ENCODE measurements at places on chromosomes 4 and X.

GRCh38 chrX:100274916-100275315, 135.2 kb downstream of the PCDH19 start:
- H3K27me3 ChIP-seq, result no peaks in the 10 kb centered on the region
- no peaks in the 10 kb centered on the region for H3K36me3 ChIP-seq
- no peaks in the 10 kb centered on the region for H3K4me1 ChIP-seq
- DNase-seq, result no peak
- no peak overlapping the region for H3K27ac ChIP-seq
- no peak overlapping the region for H3K4me3 ChIP-seq

- peaks cover 9% of the 10 kb centered on the region for H3K4me1 ChIP-seq
- no peak overlapping the region for H3K27ac ChIP-seq
- H3K36me3 ChIP-seq, result no peaks in the 10 kb centered on the region
- H3K27me3 ChIP-seq, result peaks cover 7% of the 10 kb centered on the region
These were observed 45.7 kb downstream of the GPAT3 start for GRCh38 chr4:83581411-83582288.

GRCh38 chr4:102598086-102598761, 97.1 kb downstream of the NFKB1 start:
- H3K36me3 ChIP-seq, result peaks cover 82% of the 10 kb centered on the region
- H3K27ac ChIP-seq, result peak overlapping the region; percentile 91
- no peaks in the 10 kb centered on the region for H3K27me3 ChIP-seq
- peak overlapping the region; percentile 54 for H3K4me3 ChIP-seq
- H3K4me1 ChIP-seq, result peaks cover 68% of the 10 kb centered on the region
- DNase-seq, result peak; percentile 66

GRCh38 chr4:109944591-109944990, 31.9 kb downstream of the EGF start:
- H3K27ac ChIP-seq, result no peak overlapping the region
- H3K36me3 ChIP-seq, result no peaks in the 10 kb centered on the region
- H3K4me3 ChIP-seq, result no peak overlapping the region
- peaks cover 7% of the 10 kb centered on the region for H3K4me1 ChIP-seq

GRCh38 chrX:153769158-153769864, 5.3 kb downstream of the PLXNB3 start:
- H3K27ac ChIP-seq, result no peak overlapping the region
- H3K36me3 ChIP-seq, result no peaks in the 10 kb centered on the region
- H3K27me3 ChIP-seq, result no peaks in the 10 kb centered on the region

DNA sequence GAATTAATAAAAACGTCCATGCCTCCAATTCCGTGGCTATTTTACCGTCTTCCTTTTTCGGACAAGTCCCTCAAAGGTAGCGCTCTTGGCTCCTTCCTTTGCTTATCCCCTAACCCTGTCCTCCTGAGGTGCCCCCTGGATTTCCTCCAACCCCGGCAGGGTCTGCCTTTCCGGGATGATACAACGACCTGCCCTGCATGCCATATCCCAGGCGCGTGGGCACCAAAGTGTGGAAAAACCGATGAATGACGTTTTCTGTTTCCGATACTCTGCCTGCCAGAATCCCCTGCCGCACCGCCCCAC, 706 bp upstream of the CSTF2 start:
- H3K36me3 ChIP-seq, result peaks cover 17% of the 10 kb centered on the region
- H3K27me3 ChIP-seq, result peaks cover 14% of the 10 kb centered on the region

DNA sequence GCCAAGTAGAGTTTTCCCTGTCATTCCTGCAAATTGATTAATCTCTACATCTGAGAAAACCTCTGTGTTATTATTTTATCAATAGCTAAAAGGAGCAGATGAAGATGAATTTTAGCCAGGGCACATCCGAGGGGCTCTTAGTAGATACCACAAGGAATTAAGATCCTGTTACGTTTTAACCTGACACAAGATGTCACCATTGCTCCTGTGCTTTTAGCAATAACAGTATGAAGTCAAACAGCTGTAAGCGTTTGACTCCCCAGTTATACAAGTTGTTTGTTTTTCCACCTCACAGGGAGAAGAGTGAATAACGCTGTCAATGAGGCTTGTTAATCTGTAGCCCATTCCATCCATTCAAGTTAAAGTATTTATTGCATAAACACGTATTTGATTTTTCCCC, 76.0 kb upstream of the AP1S2 start:
- no peaks in the 10 kb centered on the region for H3K4me1 ChIP-seq
- H3K36me3 ChIP-seq, result no peaks in the 10 kb centered on the region
- no peak overlapping the region for H3K4me3 ChIP-seq
- no peak for DNase-seq
- H3K27ac ChIP-seq, result no peak overlapping the region

- H3K27ac ChIP-seq, result peak overlapping the region; percentile 81
- H3K4me3 ChIP-seq, result no peak overlapping the region
- DNase-seq, result no peak
- H3K27me3 ChIP-seq, result no peaks in the 10 kb centered on the region
These were observed 204.2 kb upstream of the CASK start for GRCh38 chrX:42127563-42127962.

GRCh38 chrX:46649421-46650260, 76.1 kb downstream of the CHST7 start:
- H3K4me1 ChIP-seq, result peaks cover 8% of the 10 kb centered on the region
- no peak overlapping the region for H3K27ac ChIP-seq
- H3K27me3 ChIP-seq, result no peaks in the 10 kb centered on the region
- H3K36me3 ChIP-seq, result peaks cover 1% of the 10 kb centered on the region
- no peak overlapping the region for H3K4me3 ChIP-seq

- no peak overlapping the region for H3K27ac ChIP-seq
- no peaks in the 10 kb centered on the region for H3K27me3 ChIP-seq
- H3K4me1 ChIP-seq, result peaks cover 2% of the 10 kb centered on the region
These were observed 611.2 kb downstream of the RPA4 start for GRCh38 chrX:97494756-97495372.

DNA sequence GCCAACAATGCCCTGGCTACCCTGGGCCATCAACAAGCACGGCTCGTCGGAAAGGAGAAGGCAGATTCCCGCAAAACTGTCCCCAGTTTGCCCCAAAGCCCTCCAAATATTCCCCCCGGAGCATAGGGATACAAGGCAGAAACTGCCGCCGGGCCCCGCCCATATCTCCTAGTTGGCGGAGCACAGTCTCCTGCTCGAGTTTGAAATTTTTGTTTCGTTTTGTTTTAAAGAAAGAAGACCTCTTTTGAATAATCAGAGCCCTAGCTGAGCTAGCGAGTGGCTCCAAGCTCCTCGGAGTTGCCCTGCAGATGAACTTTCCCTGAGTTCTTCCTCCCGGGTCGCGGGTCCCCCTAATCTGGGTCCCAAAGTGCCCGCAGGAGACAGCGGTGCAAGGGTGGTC, 138.1 kb upstream of the ZIC3 start:
- DNase-seq, result no peak
- no peak overlapping the region for H3K27ac ChIP-seq
- H3K4me3 ChIP-seq, result peak overlapping the region; percentile 35
- H3K4me1 ChIP-seq, result peaks cover 2% of the 10 kb centered on the region
- H3K27me3 ChIP-seq, result peaks cover 61% of the 10 kb centered on the region

GRCh38 chrX:53312946-53313727, 31.8 kb upstream of the IQSEC2 start:
- H3K4me3 ChIP-seq, result no peak overlapping the region
- DNase-seq, result peak; percentile 62
- H3K4me1 ChIP-seq, result no peaks in the 10 kb centered on the region

- peaks cover 56% of the 10 kb centered on the region for H3K36me3 ChIP-seq
- H3K4me1 ChIP-seq, result peaks cover 23% of the 10 kb centered on the region
- no peak overlapping the region for H3K27ac ChIP-seq
- no peak for DNase-seq
- H3K27me3 ChIP-seq, result no peaks in the 10 kb centered on the region
These were observed 110.8 kb upstream of the HSD17B10 start for GRCh38 chrX:53544936-53545335.

- no peaks in the 10 kb centered on the region for H3K4me1 ChIP-seq
- no peaks in the 10 kb centered on the region for H3K27me3 ChIP-seq
- no peak overlapping the region for H3K4me3 ChIP-seq
- DNase-seq, result no peak
- H3K27ac ChIP-seq, result no peak overlapping the region
These were observed 38.5 kb downstream of the GYG2 start for GRCh38 chrX:2867206-2867605.

DNA sequence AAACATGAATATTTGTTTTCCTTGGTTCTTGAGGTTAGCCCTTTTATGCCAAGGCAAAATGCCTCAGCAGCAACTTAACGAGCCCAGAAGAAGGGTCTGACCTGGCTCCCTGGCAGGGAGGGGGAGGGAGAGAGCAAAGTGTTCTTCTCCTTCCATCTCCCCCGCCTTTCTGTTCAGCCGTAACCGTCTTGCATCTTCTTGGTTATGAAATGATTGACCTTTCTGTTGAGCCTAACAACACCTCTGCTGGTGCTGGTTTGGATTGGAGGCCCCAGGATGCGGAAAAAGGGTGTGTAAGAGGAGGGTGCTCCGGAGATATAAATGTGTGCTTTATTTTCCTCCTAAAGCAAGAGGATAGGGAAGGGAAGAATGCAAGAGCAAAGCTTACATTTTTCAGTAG, 44.7 kb downstream of the PTTG2 start:
- no peak for DNase-seq
- peaks cover 16% of the 10 kb centered on the region for H3K4me1 ChIP-seq
- H3K4me3 ChIP-seq, result no peak overlapping the region
- H3K27me3 ChIP-seq, result no peaks in the 10 kb centered on the region
- H3K36me3 ChIP-seq, result peaks cover 2% of the 10 kb centered on the region

GRCh38 chrX:95791876-95792275, 892.8 kb upstream of the DIAPH2 start:
- H3K4me1 ChIP-seq, result no peaks in the 10 kb centered on the region
- no peaks in the 10 kb centered on the region for H3K27me3 ChIP-seq
- H3K27ac ChIP-seq, result no peak overlapping the region
- no peak for DNase-seq
- H3K36me3 ChIP-seq, result no peaks in the 10 kb centered on the region
- H3K4me3 ChIP-seq, result no peak overlapping the region

GRCh38 chr4:43394976-43395375, 502.5 kb downstream of the GRXCR1 start:
- no peaks in the 10 kb centered on the region for H3K4me1 ChIP-seq
- no peaks in the 10 kb centered on the region for H3K36me3 ChIP-seq
- no peak for DNase-seq
- no peaks in the 10 kb centered on the region for H3K27me3 ChIP-seq
- no peak overlapping the region for H3K4me3 ChIP-seq

DNA sequence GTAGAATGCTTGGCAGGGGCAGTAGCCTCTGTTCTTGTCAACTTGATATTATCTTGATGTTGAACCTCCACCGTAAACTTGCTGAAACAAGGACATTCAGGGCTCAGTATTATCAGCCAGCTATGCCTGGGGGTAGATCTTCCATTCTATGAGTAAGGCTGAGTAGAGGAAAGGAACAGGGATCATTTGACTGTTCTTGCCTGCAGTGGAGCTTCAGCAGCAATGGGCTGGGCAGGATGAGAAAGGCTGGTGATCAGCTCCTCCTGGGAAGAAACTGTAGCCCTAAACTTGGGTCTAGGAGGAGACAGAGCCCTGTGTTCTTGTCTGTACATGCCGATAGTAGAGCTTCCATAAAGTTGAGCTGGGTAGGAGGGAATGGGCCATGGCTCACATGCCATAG, 127.2 kb downstream of the CCSER1 start:
- no peak for DNase-seq
- H3K27me3 ChIP-seq, result no peaks in the 10 kb centered on the region
- H3K4me1 ChIP-seq, result no peaks in the 10 kb centered on the region

DNA sequence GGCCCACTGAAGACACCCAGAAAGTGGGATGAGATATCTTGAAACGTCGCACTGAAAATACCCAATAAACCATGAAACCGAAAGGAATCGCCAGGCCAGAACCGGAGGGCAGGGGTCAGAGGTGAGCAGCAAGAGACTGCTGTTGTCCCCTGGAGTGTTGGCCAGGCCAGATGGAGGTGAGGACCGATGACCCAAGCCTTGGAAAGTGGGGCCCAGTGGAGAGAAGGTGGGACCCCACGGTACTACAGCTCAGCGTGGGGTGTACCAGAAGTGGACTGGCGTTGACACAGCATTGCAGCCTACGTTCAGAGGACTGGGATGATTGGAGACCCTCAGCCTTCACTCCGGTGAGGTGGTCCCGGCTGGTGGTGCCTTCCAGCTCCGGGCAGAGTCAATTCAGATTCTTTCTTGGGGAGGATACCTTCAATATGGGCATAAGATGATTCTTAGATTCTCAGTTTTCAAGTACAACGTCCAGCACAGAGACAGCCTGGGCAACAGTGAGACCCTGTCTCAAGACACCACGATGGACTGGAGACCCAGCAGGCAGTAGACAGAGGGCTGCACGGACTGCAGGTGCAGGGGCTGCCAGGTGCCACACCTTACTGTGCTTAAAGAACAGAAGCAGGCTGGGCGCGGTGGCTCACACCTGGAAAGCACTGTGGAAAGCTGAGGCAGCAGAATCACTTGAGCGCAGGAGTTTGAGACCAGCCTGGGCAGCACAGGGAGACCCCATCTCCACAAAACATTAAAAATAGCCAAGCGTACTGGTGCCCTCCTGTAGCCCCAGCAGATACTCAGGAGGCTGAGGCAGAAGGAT, 23.3 kb downstream of the MAEA start:
- no peak overlapping the region for H3K27ac ChIP-seq
- no peak for DNase-seq
- H3K27me3 ChIP-seq, result no peaks in the 10 kb centered on the region
- peaks cover 41% of the 10 kb centered on the region for H3K36me3 ChIP-seq

DNA sequence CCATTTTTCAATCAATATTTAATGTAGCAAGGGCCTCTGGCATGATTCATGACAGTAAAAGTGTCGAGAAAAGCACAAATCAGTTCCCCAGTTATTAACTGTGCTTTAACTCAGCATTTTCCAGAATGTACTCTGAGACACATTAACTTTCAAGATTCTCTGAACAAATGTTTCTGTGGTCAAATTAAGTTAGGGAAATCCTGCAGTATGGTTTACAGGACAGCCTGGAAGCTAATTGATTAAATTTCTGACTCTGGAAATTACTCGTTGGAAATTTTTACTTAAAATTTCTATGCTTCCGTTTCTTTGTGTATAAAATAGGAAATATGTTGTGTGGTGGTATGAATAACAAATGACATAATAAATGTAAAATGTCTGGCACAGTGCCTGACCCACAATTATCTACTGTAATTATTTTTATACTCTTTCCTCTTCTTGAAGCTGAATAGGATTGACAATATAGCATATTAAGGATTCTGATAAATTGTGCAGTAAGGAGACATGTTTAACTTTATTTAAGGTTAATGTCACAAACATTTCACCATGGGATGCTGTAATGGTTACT, 33.7 kb downstream of the STK32B start:
- no peak overlapping the region for H3K4me3 ChIP-seq
- no peaks in the 10 kb centered on the region for H3K27me3 ChIP-seq
- H3K36me3 ChIP-seq, result no peaks in the 10 kb centered on the region
- DNase-seq, result no peak
- H3K27ac ChIP-seq, result no peak overlapping the region

DNA sequence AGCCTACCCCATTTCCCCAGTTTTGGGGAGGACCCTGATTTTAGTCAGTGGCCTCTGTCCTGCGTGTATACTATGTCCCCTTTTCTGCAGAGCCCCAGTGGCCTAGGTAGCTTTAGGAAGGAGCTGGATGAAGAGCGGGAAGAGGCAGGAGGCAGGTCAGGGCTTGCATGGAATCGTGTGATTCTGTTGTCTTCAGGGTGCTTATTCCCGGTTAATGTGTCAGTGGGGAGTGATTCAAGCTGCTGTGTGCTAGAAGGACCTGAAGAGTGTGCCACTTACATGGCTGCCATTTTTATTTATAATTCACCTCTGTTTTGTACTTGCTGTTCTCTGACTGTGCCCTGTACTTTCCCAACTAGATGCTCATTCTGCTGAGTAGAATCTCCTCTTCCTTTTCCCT, 127.3 kb upstream of the AMOT start:
- H3K27me3 ChIP-seq, result no peaks in the 10 kb centered on the region
- no peak overlapping the region for H3K4me3 ChIP-seq
- no peak for DNase-seq

Measured in activated CD8-positive, alpha-beta memory T cell treated with anti-CD3 and anti-CD28 coated beads, Interleukin-2, amount 10 ng/mL, durations not matched to agents 7 days and 5 days (primary cell).